ENCODE measurements at places on chromosomes 6 and 20.
A peak's percentile ranks its signal among the peaks of the same experiment; 100 is the strongest.

GRCh38 chr20:40502576-40502975, 186.5 kb downstream of the MAFB start:
- no peak for DNase-seq

DNA sequence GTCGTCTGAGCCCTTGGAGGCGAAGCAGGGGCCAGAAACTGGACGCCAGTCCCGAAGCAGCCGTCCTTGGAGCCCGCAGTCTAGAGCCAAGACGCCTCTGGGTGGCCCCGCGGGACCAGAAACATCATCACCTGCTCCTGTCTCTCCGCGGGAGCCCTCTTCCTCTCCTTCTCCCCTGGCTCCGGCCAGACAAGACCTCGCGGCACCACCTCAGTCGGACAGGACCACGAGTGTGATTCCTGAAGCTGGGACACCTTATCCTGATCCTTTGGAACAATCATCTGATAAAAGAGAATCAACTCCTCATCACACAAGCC, 416 bp downstream of the RSPH4A start:
- peak; percentile 3 for DNase-seq

DNA sequence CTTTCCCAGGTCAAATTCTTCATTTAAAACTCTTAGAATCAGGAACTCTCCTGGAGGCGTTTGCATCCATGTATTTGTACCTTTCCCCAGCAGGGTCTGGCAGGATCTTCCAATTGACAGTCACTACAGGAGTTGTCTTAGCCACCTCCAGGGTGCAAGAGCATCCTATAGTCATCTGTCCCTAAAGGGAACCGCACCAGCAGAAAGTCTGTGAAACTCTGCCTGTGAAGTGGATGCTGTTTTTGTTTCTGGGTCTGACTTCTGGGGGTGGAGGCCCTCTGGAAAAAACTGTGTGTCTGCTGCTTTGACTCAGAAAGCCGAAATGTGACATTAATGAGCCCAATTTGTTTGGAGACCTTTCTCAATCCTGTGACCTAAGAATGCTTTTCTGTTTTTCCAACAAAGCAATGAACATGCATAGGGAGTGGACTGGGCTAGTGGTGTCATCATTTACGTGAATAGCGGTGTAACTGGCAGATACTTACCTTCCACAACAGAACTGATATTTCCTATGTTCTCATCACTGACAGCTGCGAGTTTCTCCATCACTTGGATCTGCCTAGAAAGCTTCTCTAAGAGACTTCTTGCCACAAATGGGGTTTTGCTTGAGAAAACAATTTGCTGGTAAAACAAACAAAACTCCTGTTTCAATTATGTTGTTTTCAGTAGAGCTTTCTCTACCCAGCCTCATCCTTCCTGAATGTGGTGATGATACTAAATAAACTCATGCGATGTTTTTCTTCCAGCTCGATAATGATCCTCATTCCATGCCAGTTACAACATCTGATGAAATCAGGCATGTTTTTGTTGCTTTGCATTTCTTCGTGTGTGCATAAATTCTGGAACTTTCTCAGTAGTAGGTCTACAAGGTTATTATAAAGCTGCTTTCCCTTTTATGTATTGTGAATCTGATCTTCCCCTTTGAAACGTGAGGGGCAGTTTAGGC, 33.3 kb upstream of the ARMH2 start:
- no peak for DNase-seq

DNA sequence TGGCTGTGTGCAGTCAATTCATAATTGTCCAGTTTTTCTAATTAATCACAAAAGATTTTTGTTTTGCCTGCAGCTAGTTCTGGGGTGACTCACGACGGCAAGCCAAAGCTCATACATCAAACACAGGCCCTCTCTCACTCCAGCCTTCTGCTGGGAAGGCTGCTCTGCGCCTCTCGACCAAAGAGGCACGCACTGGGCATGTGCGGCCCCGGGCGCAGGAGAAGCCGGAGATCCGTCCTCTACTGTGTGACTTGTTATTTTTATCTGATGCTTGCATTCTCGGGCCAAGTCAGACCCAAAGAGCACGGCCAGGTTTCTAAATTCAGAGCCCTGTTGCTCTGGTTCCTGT, 98.5 kb downstream of the TFAP2A start:
- DNase-seq, result no peak

DNA sequence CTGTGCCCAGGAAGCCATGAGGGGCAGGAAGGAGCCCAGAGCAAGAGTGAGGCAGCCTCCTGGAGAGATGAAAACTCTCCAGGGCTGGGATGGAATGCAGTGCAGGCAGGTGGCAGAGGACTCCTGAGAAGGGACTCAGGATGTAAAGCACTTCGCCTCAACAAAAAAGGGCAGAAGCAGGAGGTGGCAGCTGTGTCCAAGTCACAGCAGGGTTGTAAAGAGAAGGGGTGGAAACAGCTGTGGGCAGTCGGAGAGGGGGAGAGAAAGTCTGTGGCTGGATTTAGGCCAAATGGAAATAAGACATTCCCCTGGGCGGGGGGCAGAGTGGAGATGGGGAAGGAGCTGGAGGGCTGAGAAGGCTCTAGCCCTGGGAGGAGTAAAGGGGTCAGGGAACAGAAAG, 34.9 kb downstream of the CYP21A2 start:
- DNase-seq, result no peak

DNA sequence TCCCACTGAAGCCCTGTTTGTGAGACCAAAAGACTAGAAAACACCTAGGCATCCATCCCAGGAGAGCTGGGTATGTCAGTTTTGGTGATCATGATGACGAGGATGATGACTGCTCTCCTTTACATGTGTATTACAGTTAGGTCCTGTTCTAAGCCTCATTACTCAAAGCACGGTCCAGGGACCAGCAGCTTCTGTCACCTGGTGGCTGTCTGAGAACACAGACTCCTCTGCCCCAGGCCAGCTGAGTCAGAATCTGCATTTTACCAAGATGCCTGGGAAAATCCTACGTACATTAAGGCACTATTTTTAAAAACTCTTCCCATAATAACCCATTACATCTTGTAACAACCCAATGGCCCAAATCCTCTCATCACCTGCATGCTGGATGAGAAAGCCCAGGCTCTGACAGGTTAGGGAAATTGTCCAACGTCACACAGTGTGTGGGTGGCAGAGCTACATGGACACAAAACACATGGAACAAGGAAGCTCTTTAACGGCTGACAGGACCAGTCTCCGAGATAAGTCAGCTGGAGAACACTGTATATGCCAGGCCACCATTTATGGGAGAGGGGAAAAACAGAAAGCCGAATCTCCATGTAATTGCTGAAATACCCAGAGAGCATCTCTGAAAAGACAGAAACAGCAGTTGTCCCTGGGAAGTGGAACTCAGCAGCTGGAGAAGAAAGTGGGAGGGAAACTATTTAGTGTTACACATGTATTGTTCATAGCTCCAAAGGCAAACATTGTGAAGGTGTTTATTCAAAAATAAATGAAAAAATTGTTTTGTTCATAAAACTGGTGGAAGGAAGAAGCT, 65.4 kb downstream of the BMP7 start:
- DNase-seq, result no peak

GRCh38 chr6:55136916-55137315, 37.4 kb upstream of the HCRTR2 start:
- no peak for DNase-seq

DNA sequence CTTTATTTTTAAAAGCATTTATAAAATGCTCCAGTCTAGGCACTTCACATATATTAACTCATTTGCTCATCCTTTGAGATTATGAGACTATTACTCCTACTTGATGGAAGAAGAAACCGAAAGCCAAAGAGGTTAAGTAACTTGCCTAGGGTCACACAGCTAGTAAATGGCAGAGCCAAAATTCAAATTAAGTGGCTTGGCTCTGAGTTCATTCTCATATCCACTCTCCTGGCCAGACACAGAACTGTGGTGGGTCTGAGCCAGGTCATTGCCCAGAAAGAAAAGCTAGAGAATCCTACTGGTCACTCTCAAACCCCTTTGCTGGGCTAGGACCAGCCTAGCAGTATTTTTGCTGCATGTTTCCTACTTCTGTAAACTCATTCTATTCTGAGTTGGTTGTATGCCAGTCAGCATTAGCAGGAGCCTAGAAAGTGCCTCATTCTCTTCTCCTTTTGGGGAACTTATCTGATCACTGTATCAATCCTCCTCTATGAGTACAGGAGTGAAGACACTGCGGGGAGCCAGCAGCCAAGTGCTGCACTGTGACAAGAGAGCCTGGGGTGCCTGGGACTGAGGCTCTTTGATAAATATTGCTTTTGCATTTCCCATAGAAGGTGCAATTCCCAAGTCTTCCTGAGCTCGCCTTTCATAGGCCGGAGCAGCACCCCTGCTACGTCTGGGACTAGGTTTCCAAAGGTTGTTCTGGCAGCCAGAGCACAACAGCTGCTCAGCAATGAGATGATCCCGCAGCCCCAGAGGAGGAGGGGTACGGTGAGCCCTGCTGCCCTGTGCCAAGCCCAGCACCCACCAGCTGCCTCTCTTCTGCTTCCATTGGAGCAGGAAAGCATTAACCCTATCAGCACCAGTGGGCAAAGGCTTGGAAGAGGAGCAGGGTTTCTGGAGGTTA, 728.3 kb downstream of the MAFB start:
- DNase-seq, result no peak

- DNase-seq, result no peak
Observed at GRCh38 chr20:60687213-60687612, 564.8 kb upstream of the CDH4 start.

GRCh38 chr6:163954088-163954775, 539.7 kb downstream of the QKI start:
- no peak for DNase-seq

DNA sequence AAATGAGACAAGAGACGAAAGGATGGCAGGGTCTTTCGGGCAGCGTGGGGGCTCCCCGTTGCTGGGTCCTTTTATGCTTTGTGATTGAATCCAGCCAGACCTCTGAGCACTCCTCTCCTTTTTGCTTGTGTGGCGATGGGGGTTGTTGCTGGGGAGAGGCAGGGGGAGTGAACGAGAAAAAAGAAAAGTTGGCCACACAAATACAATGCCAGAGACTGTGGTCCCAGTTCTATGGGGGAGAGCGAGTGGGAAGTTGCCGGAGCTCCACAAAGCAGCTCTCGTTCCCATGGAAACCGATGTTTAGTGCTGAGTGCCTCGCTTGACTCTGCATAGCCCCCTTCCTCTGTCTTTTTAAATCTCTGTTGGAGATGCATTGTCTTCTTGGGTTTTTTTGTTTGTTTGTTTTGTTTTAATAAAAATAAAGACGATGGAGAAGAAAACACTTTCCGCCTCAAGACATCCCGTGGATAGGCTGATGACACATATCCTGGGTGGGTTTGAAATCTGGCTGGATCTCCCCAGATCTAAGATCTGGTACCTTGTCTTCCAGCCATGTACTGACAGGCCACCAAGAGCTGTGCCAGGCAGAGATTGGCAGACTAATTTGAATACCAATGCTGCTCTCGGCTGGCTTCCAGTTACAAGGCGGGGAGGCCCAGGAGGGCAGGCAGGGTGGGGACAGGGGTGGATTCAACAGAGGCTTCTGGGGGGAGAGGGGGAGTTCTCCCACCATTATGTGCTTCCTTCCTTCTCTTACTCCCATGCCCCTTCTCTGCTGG, 529.3 kb downstream of the QKI start:
- no peak for DNase-seq

GRCh38 chr20:53399083-53399482, 194.6 kb downstream of the ZNF217 start:
- no peak for DNase-seq

- DNase-seq, result peak; percentile 55
Observed at GRCh38 chr6:169654598-169655391, 47.0 kb downstream of the WDR27 start.

DNA sequence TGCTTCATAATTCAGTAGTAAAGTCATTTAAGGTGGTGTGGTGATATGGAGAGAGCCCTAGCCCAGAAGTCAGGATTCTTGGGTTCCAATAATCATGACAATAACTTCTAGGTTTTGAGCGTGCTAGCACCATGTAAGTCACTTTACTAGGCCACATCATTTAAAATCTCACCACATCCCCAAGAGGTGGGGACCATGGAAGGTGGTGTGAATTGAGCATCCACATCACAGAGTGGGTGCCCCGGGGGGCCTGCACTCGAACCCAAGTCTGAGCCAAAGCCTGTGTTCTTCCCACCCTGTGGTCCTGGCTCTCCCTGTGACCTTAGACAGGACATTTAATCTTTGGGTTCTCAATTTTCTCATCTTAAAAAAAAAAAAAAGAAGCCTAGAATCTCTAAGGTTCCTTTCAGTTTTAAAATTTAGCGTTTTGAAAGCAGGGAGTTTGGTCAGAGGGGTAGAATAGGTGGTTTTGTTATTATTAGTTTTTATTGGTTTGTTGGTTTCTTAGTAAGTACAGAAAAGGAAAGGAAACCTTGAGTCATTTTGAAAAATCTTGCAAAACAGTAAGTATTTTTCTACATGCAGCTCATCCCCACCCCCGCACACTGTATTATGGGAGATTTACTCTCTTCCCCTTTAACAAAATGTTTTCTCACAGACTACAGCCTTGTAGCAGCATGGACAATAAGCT, 26.4 kb downstream of the ARMC2 start:
- no peak for DNase-seq

GRCh38 chr20:44204156-44204831, 6.3 kb downstream of the OSER1 start:
- no peak for DNase-seq

DNA sequence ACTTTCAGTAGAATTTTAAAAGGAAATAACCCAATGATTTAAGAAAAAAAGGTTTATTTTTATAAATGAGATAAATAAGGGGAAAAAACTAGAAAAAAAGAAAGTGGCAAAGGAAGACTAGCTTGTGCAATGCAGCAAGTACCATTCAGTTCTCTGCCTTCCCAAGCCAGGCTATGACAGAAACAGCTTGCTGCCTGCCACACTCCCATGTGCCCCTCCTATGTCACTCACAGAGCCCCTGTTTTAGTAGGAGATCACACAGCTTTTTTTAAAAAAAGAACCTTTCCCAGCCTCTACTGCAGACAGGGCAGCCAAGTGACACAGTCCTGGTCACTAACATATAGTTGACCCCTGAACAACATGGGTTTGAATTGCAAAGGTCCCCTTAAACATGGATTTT, 13.5 kb downstream of the TBC1D7 start:
- no peak for DNase-seq

GRCh38 chr6:77447254-77447653, 16.0 kb downstream of the HTR1B start:
- DNase-seq, result no peak

DNA sequence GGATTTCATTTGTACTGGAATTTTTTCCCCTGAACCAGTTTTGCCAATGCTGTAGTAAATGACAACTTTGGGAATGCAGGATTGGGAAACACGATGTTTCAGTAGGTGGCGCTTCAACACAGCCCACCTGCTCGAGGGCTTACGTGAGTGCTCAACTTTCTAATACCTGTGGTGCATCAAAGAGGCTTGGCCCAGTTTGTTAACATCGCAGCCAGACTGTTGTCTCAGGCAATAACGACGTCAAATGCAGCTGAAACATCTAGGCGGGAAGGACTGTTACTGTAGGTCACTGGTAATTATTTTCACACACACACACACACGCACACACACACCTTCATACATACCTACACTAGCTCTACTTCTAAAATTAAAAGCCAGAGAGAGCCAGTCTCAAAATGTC, 815.5 kb upstream of the SLC35B3 start:
- no peak for DNase-seq

- DNase-seq, result no peak
Observed at GRCh38 chr6:45557454-45557853, 179.7 kb upstream of the SUPT3H start.
